ENCODE measurements at places on chromosomes 2 and 18.

DNA sequence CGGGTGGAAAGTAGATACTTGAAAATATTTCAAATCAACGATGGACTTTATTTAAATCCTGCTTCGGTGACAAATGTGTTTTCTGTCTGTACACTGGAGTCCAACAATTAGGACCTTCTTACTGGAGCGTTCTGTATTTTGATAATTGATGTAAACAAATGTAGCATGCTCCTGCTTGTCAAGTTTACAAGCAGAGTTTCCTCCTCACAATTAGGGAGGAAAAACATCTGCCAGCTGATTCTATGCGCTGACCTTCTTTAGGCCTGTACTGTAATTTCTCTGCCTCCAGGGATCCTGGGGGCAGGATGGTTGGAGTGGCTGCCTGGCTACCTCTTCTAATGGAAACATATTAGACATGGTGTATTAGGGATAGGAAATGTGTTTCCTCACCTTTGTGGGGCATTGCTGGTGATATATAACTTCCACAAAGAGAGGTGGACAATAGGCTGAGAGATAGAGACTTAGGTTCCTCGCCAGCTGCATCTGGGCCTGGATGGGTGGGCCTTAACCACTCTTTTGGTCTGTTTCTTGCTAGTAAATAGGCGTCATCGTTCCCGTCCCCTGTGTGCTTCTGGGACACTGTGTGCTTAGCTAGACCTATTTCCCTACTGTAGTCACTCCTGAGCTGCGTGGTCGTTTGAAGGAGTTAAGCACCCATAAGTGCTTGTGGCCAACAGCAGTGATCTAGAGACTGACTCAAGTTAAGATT, 19.3 kb downstream of the GATA6 start:
- H3K27me3 ChIP-seq: peaks cover 24% of the 10 kb centered on the region
- H3K4me3 ChIP-seq: no peak overlapping the region
- no peak for DNase-seq
- H3K36me3 ChIP-seq: no peaks in the 10 kb centered on the region
- H3K4me1 ChIP-seq: peaks cover 3% of the 10 kb centered on the region

GRCh38 chr2:86069091-86069685, 36.5 kb downstream of the POLR1A start:
- H3K36me3 ChIP-seq: peaks cover 67% of the 10 kb centered on the region
- no peak for DNase-seq
- H3K27me3 ChIP-seq: no peaks in the 10 kb centered on the region
- peaks cover 23% of the 10 kb centered on the region for H3K4me1 ChIP-seq
- peak overlapping the region; percentile 39 for H3K27ac ChIP-seq

DNA sequence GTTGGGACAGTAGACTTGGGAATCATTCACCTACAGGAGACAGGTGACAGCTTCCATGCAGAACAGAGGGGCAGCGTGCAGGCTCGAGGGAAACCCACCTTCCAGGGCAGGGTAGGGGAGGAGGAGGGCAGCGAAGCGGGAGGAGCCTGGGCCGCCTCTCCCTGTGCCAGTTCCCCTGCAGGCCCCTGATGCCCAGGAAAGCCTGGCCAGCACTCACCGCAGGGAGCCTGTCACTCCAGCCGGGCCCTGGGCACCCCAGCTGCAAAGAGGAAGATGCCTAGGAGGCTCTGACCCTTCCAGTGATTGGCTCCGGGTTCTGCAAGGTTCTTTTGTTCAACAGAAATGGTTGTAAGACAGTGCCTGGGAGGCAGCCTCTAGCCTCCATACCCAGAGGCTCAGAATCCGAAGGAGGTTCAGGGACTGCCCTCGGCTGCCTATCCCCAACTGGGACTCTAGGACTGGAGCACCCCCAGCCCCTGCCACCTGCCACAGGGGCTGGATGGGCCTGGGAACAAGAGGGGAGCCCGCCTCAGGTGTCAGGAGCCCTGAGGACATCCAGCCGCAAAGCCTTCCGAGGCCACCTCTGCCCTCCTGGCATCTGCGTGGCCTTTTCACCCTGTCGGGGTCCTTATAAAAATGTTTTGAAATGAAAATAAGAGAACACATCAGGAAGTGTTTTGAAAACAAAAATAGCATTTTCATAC, 103.2 kb downstream of the PTGR3 start:
- no peaks in the 10 kb centered on the region for H3K27me3 ChIP-seq
- H3K36me3 ChIP-seq: no peaks in the 10 kb centered on the region
- H3K27ac ChIP-seq: no peak overlapping the region
- no peaks in the 10 kb centered on the region for H3K4me1 ChIP-seq

DNA sequence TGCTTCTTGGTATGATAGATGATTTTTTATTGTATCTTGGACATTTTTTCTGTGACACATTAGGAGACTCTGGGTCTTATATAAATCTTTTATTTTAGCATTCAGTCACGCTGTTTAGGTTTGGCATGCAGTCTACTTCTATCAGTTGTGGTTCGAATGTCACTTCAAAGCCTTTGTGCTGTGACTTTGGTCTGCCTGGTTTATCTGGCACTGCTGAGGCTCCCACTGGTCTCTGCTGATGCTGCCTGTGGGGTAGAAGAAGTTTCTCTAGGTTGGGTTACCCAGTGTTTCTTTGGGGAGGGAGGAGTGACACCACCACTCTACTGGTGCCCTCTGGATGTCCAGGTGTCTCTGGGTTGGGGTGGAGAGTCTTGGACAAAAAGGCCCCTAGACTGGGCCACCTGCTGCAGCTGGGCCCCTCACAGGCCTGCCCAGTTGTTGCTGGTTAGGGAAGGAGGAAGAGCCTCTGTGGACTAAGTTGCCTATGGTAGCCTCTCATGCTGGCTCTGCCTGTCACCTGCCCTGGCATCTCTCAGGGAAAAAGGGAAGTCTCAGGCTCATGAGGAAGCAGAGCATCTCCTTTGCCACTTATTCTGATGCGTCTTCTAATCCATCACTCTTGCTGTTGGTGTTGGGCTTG, 115.4 kb upstream of the HS6ST1 start:
- no peaks in the 10 kb centered on the region for H3K4me1 ChIP-seq
- no peak for DNase-seq
- H3K36me3 ChIP-seq: no peaks in the 10 kb centered on the region
- H3K4me3 ChIP-seq: no peak overlapping the region
- no peak overlapping the region for H3K27ac ChIP-seq

DNA sequence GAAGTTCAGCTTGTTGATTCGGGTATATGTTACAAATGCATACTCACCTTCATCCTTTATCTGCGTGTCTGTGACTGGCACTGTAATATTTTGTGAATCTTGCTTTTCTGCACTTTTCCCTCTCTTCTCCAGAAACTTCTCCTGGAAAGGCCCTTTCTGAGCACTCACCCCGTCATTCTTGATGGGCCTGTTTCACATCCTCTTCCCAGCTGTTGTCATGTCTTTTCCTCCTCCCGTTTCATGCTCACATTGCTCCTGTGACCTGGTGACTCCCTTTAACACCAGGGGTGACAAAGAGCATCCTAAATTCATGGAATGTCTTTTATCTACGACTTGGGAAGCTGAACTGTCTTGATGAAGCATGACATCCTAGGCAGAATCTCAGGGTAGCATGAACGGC, 65.8 kb downstream of the CD8B2 start:
- no peak overlapping the region for H3K4me3 ChIP-seq
- no peak for DNase-seq
- H3K36me3 ChIP-seq: peaks cover 3% of the 10 kb centered on the region
- no peak overlapping the region for H3K27ac ChIP-seq
- no peaks in the 10 kb centered on the region for H3K27me3 ChIP-seq

Data from activated naive CD8-positive, alpha-beta T cell treated with anti-CD3 and anti-CD28 coated beads for 36 hours (primary cell).